ENCODE measurements at places on chromosomes 16 and 17.
A peak's percentile ranks its signal among the peaks of the same experiment; 100 is the strongest.

GRCh38 chr17:15382914-15383313 is 41.5 kb upstream of the TEKT3 start:
- no peak for DNase-seq

- DNase-seq = no peak
These were observed 3.6 kb upstream of the MAP3K14 start for GRCh38 chr17:45320349-45320930.

- no peak for DNase-seq
These were observed 157.6 kb downstream of the RAB11FIP4 start for GRCh38 chr17:31549121-31549524.

- DNase-seq = no peak
These were observed 49.2 kb downstream of the CRISPLD2 start for GRCh38 chr16:84868829-84869472.

DNA sequence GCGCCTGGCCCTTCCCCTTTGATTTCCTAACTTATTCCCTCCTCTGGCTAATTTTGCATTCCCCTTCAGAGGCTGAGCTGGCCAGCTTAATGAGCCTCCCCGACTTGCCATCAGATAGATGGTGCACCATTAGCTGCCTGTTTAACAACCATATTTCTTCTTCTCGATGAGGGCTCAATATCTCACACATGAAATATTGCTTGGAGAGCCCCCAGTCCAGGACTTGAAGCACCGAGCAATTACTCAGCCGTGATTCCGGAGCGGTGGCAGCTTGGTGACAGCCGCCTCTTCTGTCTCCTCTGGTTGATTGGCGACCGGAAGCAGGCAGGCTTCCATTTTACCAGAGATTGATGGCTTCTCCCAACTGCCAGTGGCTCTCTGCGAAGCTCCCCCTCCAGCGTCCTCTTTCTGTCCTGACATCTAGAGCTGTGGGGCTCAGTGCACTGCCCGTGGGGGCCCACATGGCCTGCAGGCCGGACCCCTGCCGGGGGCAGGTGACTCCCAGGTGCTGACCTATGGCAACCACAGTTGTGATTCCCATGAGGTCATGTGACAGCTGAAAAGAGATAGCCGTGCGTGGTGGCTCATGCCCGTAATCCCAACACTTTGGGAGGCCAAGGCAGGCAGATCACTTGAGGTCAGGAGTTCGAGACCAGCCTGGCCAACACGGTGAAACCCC is 133.7 kb upstream of the SEC14L1 start:
- DNase-seq = no peak

DNA sequence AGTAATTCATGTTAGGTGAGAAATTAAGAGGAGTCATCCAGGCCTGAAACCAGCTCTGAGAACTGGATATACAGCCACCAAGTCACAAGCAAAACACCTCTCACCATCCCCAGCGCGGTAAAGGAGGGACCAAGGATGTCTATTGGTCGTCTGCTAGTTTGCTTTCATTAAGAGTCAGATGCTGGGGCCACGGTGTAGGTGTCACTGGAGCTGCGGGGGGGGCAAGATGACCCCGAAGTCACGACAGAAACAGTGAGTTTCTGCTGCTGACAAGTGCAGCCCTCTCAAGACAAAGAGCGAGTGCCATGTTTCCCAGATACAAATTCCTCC is 790 bp downstream of the NCBP3 start:
- DNase-seq = no peak

DNA sequence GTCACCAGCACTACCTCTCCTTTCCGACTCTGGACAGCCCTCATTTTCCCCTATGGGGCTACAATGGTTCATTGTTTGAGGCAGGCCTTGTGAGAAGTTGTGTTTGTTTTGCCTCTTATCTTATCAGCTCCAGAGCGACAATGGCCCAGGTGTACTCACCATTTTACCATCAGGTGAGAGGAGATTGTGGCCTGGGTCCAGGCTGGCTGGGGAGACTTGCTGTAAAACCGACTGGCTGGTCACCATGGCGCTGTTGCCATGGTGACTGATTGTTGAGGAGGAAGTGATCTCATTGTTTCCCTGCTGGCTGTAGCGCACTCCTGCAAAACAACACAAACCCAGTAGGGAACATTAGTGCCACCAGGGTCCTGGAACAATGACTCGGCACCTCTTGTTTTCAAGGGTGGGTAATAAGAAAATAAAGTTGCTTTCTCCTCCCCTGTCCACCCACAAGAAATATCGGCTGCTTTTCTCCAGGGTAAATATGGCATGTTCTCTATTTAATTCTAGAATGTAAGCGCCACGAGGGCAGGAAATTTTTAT is 34.4 kb downstream of the HNF1B start:
- DNase-seq = peak; percentile 71

- DNase-seq = no peak
These were observed 6.7 kb downstream of the PLA2G15 start for GRCh38 chr16:68251832-68252231.

DNA sequence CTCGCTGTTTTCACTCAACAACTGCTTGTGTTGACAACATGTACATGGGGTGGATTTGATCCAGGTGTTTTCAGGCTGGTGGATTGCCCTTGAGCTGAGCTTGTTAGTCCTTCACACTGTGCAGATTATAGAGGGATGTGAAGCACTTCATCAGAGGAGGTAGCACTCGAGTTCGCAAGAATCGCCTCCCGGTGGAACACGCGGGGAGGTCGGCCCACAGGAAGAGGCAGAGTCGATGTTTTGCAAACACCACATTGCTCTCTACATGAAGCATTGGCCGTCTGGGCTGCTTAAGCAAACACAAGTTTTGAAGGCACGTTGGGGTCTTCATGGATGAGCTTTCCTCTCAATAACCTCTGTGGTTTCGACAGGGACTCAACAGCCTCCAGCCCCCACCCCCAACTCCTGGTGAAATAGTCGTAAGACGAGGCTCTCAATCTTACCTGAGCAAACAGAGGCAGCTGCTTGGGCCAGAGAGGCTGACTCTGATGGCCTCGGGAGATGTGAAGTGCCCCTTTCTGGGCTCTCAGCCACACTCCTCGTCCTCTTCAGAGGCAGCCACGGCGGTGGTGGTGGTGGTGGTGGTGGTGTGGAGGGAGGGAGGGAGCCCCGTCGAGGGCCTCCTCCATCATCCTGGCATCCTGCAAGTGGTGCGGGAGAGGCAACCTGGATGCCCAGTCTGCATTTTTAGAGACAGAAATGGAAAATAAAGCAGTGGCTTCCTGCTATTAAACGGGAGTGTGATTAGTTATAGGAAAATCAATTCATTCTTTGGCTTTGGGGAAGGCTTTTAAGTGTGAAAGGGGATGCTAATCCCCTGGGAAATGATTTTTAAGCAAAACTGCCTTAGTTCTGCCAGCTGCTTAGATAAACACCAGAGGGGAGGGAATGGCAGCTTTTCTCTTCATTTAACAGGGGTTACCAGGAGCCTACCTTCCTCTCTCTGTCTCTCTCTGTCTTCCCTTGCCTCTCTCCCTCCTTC is 552.5 kb upstream of the EEF2KMT start:
- no peak for DNase-seq

DNA sequence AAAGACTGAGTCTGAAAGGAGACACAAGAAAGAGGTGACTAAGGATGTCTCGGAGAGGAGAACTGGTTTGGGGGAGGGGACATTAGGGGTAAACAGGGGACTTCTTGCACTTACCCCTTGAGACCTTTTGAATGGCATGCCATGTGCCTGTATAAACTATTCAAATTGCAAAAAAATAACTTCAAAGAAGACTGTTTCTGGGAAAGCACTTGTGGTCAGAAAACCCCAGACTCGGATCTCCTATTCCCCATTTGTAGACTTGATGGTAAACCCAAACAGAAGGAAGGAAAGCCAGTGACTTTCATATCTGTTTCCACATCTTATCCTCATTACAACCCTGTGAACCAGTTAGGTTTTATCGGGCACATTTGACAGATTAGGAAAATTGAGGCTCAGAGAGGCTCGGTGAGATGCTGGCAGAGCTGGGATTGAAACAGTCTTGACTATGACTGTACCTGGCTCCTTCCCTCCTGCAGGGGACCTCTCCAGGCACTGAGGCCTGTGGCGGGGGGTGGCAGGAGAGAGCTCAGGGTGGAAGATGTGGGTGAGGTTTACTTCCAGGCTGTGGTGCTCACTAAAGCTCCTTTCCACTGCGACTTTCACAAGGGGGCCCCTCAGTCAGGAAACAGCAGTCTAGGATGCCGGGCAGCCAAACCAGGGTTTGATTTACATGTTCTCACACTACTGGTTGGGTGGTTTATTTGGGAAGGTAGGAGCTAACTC is 30.5 kb upstream of the PLCG2 start:
- DNase-seq = no peak

- no peak for DNase-seq
These were observed 99.3 kb downstream of the NLK start for GRCh38 chr17:28141773-28142172.

GRCh38 chr16:87493608-87494280 is 920 bp upstream of the ZCCHC14 start:
- no peak for DNase-seq

- DNase-seq = no peak
These were observed 234.7 kb upstream of the MAF start for GRCh38 chr16:79835194-79835593.

DNA sequence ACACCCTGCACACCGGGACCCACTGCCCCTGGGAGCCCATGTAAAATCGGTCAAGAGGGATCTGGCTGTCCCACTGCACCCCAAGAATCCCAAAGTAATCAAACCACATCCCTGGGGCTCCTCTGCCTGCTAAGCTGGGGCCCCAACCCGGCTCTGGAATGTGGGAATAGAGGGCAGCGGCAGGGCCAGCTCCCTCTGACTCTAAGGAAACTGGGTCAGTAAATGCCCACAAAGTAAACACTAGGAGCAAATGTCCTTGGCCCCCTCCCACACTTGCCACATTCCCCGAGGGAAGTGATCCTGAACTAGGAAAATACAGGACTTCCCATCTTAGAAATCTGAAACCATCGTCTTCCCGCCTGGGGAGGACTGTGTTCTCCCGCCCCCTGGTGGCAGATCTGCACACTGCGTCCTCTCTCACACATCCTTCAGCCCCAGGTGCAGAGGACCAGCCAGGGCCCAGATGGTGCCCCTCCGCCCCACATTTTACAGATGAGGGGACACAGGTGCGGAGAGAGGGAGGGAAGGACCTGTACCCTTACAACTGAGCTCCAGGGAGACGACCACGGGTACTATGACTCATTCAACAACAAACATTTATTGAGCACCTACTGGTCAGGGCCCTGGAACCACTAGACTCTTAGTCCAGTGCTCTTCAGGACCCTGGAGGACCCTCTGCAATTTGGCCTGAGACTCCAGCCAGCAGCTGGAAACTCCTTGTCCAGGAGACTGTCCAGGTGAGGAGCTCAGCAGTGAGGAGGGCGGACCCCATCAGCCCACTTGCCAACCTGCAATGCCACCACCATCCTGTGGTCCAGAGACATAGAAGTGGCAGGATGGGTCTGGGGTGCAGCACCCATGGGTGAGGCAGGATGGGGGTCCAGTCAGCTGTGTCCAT is 10.1 kb downstream of the P3H4 start:
- peak; percentile 94 for DNase-seq

DNA sequence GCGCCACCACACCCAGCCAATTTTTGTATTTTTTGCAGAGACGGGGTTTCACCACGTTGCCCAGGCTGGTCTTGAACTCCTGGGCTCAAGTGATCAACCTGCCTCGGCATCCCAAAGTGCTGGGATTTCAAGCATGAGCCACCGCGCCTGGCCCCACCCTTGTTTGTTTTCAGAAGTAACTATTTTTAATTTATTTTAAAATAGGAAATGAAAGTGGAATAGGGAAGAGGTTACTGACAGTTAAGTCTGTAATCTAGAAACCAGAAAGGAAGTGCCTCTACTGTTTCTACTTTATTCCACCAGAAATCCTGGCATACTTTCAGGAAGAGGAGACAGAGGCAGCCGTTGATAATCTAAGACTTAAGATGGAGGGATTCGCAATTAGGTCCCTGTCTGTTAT is 225.6 kb downstream of the TANC2 start:
- no peak for DNase-seq

- DNase-seq = no peak
These were observed 25.8 kb downstream of the PIK3R5 start for GRCh38 chr17:8939496-8940334.

DNA sequence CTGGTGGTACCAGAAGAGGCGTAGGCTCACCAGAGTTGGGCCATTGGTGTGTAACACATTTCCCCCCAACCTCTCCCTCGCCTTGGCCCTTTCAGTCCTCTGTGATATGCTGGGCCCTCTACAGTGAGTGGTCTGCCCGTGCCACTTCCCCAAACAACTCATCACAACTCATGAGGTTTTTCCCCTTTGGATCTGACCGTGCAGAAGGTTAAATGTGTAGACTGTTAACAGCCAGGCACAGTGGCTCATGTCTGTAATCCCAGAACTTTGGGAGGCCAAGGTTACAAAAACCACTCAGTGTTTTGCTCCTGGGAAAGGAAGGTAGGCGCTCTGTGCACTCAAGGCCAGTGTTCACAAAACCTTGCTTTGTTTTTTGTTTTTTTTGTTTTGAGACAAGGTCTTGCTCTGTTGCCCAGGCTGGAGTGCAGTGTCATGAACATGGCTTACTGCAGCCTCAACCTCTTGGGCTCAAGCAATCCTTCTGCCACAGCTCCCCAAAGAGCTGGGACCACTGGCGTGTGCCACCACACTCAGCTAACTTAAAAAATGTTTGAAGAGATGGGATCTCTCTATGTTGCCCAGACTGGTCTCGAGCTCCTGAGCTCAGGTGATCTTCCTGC is 11.3 kb upstream of the CYB5B start:
- no peak for DNase-seq

DNA sequence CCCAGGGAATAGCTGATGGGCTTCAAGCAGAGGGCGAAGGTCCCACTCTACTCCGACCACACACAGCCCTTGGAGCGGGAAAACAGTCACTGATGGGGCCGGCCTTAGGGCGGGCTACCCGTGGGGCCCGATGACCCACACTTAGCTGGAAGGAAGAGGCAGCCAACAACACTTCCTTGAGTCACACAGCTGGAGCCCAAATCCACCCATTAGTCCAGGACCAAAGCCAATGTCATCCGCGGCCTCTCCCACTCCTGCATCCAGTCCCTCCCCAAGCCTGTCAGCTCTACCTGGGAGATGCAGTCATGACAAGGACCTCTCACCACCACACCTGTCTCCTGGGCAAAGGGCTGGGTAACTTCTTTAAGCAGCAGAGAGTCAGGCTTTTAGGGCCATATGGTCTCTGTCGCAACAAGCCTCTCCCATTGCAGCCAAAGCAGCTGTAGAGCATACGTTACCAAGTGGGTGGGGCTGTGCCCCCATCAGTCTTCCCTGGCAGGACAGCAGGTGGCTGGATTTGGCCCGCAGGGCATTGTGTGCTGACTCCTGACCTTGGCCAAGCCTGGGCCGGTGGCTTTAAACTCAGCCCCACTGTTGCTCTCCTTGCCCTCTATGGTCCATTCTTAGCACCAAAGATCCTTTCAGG is 110.7 kb downstream of the SOCS1 start:
- no peak for DNase-seq

GRCh38 chr17:65865715-65866425 is 304.4 kb upstream of the AXIN2 start:
- no peak for DNase-seq

- DNase-seq = peak; percentile 71
These were observed 14.9 kb upstream of the STAT3 start for GRCh38 chr17:42403150-42403549.

DNA sequence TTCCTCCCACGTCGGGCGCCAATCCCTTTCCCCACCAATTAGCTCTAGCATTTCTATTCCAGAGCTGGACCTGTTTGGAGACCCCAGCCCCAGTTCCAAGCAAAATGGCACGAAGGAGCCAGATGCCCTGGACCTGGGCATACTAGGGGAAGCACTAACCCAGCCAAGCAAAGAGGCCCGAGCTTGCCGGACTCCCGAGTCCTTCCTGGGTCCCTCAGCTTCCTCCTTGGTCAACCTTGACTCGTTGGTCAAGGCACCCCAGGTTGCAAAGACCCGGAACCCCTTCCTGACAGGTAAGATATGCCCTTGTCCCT is 5.6 kb upstream of the SPATA20 start:
- DNase-seq = no peak
